ENCODE measurements at places on chromosomes 2 and 18.

- no peak for DNase-seq
Observed at GRCh38 chr18:35268821-35269220, 21.2 kb downstream of the ZSCAN30 start.

GRCh38 chr18:55124078-55124763 is 165.0 kb upstream of the CCDC68 start:
- no peak for DNase-seq

DNA sequence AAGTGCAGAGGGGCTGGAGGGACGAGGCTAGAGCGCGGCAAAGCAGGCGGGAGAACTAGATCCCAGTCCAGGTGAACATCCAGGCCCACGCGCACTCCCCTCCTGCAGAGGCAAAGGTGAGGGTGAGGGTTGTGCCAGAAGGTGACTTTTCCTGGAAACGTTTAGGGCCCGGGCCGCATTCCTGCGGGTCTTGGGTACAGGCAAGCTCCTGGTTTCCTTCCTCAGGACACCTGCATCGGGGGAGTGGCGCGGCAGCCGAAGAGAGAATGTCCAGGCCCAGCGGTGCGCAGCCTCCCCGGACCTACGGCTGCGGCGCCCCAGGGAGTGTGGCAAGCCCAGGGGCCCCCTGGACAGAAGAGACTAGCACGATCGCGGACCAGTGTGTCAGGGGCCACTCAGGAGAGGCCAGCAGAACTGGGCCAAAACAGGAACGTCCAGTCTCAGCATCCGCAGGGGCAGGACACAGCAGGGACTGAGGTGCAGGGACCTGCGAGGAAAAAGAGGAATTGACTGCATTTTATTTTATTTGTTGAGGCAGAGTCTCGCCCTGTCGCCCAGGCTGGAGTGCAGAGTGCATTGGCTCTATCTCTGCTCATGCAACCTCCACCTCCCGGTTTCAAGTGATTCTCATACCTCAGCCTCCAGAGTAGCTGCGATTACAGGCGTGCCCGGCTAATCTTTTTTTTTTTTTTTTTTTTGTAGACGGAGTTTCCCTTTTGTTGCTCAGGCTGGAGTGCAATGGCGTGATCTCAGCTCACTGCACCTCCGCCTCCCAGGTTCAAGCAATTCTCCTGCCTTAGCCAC is 8.7 kb upstream of the IMPA2 start:
- DNase-seq: no peak

DNA sequence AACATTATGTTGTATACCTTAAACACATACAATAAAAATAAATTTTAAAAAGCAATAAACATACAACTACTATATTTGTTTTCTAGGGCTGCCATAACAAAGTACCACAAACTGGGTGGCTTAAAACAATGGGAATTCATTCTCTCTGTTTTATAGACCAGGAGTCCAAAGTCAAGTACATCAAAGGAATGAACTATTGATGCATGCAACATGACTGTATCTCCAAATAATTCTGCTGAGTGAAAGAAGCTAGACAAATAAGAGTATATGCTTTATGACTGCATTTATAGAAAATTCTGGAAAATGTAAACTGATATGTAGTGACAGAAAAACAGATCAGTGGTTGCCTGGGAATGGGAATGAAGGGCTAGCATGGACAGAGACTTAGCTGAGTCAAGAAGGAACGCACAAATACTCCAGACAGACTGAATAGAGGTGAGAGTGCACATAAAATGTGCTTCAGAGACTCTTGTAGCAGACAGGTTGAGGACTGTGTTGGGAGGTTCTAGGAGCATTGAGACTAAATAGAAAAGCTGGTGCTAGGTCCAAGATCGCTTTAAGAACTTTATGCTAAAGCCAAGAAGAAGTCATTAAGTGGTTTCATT is 11.0 kb upstream of the PLA2R1 start:
- DNase-seq: no peak

DNA sequence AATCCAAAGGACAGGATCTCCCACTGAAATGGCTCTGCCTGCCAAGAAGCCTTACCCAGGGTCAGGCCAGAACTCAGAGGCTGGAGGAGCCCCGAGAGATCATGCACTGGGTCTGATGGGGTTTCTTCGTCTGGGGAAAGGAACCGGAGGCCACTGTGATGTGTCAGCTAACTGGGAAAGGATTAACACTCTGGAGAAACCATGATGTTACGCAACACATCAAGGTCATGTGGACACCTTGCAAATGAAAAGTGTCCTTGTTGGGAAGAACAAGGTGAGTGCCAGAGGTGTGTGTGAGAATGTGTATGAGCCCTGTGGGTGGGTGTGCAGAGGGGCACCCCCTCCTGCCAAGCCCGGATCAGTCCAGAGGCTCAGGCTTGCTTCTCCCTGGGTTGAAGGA is 86.9 kb downstream of the CRACDL start:
- DNase-seq: no peak

DNA sequence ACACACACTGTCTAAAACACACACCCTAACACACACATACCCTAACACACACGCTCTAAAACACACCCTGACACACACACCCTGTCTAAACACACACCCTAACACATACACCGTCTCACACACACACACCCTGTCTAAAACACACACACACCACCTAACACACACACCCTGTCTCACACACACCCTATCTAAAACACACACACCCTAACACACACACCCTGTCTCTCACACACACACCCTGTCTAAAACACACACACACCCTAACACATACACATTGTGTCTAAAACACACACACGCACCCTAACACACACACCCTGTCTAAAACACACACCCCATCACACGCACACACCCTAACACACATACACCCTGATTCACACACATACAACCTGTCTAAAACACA is 54.1 kb downstream of the HDAC4 start:
- DNase-seq: no peak

DNA sequence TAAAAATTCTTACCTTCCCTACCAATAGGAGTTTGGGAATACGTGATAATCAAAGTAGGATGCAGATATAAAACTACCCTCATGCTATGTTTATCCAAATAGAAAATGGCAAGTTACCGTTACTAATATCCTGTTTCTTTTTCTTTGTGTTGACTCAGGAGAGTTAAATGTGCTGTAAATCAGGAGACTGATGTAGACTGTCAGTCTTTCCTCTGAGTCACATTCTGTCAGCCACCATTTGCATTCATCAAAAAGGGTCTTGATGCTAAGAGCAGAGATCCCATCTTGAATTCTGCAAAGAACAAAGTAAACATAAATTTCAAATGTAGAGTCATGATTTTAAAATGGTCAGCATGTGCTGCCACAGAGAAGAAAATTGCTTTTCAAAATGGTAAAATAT is 712.8 kb downstream of the SOCS6 start:
- no peak for DNase-seq
